ENCODE measurements at places on chromosomes 16 and 17. TPM values are rescaled to one million over a fixed set of nuclear protein-coding genes. Genes with fewer than 3 reads are reported as not detected.

OTOA gene
- total RNA-seq, result 0.09 TPM

MT1B gene
- not detected for total RNA-seq

OR4D1 gene
- not detected for total RNA-seq

RBFOX1 gene
- not detected for total RNA-seq

NGFR gene
- total RNA-seq, result not detected

CDC27 gene
- total RNA-seq, result 128 TPM

FOXJ1 gene
- not detected for total RNA-seq

BAIAP2 gene
- 27.5 TPM for total RNA-seq

YPEL2 gene
- 10.8 TPM for total RNA-seq

TERB1 gene
- 0.08 TPM for total RNA-seq

TBC1D3G gene
- total RNA-seq, result not detected

ALOX12B gene
- total RNA-seq, result not detected

HEATR9 gene
- not detected for total RNA-seq

RAP1GAP2 gene
- total RNA-seq, result 1.5 TPM
